Esophagus squamous epithelium (tissue), 5 donors: ENCODE measurements at places on chromosomes 3 and 15.

DNA sequence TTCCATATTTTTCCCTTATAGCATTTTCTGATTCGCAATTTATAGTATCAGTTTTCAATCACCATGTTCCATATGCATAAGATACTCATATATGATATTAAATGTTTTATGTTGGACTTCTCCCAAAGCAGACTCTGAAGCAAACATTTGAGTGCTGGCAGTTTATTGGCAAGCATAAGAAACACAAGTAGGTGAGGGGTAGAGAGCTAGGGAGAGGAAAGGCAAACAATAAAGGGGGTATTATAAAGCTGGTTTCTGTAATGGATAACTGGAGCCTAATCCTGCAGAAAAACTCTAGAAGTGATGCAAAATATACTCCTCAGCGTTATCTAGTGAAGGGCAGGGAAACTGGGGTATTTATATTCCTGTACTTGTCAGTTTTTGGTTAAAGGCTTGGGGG lies 491.5 kb upstream of the TGFBR2 start:
- DNase-seq = no peak

GRCh38 chr15:54424171-54424570 lies 445.9 kb downstream of the UNC13C start:
- DNase-seq = no peak

- no peak for DNase-seq
These were observed 610.2 kb downstream of the ZNF385D start for GRCh38 chr3:21140785-21141184.

- DNase-seq = no peak
These were observed 28.0 kb upstream of the PTX3 start for GRCh38 chr3:157408499-157409149.

- DNase-seq = no peak
These were observed 12.9 kb downstream of the KLF13 start for GRCh38 chr15:31339558-31339895.

DNA sequence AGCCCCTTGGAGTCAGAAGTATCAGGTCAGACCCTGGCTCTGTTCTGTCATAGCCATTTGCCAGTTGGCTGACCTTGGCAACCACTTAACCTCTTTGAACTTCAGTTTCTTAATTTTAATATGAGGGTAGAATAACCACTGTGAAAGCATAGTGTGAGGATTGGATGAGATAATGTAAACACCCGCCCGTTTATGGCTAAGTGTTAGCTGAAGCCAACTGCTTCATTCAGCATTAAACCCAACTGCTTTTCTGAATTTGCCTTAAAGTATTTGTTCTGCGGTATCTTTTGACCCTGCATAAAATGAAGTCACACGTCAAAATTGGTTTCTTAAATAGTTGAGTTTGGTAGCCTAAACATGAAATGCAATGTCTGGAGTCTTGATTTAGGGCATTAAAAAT lies 121.5 kb upstream of the ABHD17C start:
- no peak for DNase-seq

DNA sequence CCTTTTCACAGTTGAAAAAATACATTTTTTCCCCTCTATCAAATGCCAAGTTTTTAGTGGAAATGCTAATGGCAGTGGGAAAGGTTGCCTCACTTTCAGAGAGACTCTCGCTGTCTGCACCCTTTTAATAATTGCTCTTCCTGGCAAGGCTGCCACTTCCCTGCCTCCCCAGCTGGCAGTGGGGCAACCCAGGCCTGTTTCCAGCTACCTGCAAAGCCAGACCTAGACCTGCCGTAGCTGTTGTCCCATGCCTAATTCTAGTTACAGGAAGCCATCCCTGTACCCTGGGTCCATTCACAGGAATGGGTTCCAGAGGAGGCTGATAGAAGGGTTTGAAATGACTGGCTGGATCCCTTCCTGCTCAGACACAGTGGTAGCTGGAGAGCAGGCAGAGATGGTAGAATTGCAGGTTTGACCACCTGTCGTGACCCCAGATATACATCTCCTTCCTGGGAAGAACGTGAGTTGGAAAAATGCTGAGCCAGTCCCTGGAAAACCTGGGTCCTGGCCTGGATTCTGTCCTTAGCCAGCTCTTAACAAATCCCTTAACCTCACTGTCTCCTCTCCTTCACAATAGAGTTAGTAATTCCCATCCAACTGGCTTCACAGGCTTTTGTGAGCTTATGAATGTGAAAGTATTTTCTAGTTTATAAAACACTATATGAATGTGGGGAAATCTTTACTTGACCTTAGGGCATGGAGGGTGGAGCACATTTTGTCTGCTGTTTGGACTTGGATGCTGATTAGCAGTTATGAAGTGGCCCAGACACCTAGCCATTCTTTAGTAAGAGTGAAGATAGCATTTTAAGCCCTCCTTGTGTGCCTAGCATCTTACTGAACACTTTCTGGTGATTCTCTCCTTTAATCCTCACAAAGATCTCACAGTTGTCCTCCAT lies 12.9 kb upstream of the ALPK3 start:
- no peak for DNase-seq

GRCh38 chr15:62324382-62324781 lies 159.3 kb upstream of the C2CD4B start:
- no peak for DNase-seq

DNA sequence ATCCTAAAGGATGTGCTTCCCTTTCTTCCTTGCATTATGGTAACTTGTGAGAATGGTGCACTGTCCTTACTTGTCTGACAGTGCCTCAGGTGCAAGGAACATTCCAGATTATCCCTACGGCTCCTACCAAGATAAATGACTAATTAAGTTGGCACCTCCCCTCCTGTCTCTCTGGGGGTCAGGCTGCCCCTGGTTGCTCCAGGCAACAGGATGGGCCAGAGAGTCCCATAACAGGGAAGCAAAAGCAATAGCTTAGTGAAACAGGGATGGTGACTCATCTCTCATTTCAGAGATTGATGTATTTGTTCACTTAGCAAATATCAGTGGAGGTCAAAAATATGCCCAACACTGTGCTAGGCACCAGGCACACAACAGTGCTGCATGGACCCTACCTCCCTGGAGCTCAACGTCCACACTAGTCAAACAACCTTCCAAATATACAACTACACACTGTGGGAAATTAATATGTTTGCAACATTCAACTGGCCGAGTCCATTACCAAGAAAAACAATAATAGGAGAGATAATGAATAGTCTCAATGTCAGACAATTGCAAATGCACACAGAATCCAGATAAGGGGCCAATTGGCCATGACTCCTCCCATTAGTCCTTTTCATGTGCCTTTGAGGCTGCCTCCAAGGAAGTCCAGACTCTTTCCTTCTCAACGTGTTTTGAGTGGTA lies 249.0 kb downstream of the TLE3 start:
- DNase-seq = no peak

- DNase-seq = no peak
These were observed 25.0 kb downstream of the LRRC58 start for GRCh38 chr3:120324190-120324589.

GRCh38 chr3:167274141-167274874 lies 105.8 kb downstream of the ZBBX start:
- DNase-seq = no peak

GRCh38 chr3:172074586-172074985 lies 35.2 kb downstream of the FNDC3B start:
- DNase-seq = no peak

DNA sequence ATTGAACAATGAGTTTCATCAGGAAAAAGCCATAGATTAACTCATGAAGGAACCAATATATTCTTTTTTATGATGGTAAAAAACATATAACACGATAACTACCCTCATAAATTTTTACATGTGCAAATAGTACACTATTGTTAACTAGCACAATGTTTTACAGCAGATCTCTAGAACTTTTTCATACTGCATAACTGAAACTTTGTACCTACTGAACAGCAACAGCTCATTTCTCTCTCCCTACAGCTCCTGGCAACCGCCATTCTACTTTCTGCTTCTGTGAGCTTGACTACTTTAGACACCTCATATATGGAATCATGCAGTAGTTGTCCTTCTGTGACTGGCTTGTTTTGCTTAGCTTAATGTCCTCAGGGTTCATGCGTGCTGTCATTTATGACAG lies 235.4 kb downstream of the NFKBIZ start:
- no peak for DNase-seq

GRCh38 chr15:79028411-79028964 lies 62.1 kb downstream of the RASGRF1 start:
- no peak for DNase-seq

GRCh38 chr15:85810075-85810474 lies 15.3 kb upstream of the KLHL25 start:
- DNase-seq = no peak

DNA sequence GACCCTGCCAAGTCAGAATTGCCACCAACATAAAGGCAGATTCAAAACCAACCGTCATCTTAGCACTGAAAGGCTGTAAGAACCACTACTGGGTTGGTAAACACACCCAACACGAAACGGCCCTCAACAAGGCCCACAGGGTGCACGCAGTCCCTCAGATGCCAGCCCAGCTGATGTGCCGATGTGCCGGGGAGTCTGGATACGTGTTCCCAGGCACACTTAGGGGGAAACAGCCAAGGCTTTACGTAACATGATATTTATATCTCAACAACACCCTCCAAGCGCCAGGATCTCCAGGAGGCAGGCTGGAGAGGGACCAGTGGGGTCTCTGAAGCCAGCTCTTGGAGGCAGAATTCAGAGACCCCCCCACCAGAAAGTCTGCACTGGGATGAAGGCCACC lies 14.2 kb downstream of the POC1A start:
- DNase-seq = no peak

DNA sequence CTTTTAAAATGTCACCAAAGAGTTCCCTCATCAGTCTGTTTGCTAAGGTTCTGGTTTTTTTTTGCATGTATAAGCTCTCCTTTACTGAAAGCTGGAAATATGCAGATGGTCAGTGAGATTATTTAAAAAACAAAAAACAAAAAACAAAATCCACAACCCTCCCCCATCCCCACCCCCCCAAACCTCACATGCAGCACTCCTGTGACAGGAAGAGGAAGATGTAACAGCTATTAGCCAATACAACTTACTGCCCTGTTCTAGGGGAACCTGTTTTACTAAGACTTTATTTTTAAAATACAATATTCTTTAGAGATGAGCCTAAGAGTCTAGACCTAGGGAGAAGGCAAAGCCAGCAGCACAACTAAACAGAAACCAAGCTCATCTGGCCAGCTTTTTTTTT lies 39.5 kb downstream of the ANP32A start:
- DNase-seq = no peak

GRCh38 chr3:104108522-104108921 lies 1258.2 kb upstream of the ALCAM start:
- no peak for DNase-seq

- DNase-seq = no peak
These were observed 132.9 kb upstream of the IL12A start for GRCh38 chr3:159855599-159856346.

- DNase-seq = no peak
These were observed 78.9 kb downstream of the RBPMS2 start for GRCh38 chr15:64696481-64696880.

- no peak for DNase-seq
These were observed 201.2 kb upstream of the NSMCE3 start for GRCh38 chr15:29470794-29471193.

DNA sequence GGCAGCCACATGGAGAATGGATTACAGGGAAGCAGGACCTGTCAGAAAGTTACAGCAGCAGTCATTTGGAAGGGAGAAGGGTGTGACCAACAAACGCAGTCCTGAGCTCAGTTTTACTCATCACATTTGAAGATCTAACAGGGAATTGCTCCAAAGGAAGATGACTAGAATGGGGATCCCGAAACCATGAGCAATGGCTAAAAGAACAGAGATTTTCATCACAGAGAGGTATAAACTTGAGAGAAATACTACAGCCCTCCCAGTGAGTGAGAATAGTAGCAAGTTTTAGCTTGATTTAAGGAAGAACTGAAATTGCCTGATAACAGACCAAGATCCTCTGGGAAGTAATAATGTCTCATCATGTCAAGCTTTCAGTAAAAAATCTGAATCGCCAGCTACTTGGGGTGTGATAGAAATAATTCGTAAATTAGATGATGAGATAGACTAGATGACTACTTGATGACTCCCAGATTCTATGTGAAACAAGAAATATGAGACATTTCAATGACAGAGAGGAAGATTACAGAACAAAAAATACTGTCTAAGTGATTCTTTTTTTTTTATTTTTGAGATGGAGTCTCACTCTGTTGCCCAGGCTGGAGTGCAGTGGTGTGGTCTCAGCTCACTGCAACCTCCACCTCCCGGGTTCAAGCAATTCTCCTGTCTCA lies 16.9 kb downstream of the CD47 start:
- DNase-seq = no peak

GRCh38 chr3:71062952-71063772 lies 520.4 kb downstream of the FOXP1 start:
- no peak for DNase-seq

GRCh38 chr3:186670155-186670554 lies 4.3 kb downstream of the HRG start:
- DNase-seq = no peak

DNA sequence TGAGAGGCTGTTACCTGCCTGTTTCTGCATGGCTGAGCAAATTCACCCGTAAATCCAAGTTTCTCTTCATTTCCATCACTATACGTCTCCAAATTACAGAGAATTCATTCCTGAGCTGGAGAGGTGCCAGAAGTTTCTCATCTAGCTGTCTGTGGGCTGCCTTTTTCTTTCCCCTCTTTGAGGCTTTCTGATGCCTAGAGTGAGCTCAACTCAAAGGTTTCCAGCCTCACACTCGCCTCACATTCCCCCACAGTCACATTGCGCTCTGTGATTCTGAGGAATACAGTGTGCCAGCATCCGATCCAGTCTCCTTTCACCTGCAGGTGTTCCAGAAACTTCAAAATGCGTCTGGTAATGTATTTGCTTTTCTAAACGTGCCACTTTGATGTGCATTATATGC lies 267.2 kb downstream of the MFSD1 start:
- no peak for DNase-seq

DNA sequence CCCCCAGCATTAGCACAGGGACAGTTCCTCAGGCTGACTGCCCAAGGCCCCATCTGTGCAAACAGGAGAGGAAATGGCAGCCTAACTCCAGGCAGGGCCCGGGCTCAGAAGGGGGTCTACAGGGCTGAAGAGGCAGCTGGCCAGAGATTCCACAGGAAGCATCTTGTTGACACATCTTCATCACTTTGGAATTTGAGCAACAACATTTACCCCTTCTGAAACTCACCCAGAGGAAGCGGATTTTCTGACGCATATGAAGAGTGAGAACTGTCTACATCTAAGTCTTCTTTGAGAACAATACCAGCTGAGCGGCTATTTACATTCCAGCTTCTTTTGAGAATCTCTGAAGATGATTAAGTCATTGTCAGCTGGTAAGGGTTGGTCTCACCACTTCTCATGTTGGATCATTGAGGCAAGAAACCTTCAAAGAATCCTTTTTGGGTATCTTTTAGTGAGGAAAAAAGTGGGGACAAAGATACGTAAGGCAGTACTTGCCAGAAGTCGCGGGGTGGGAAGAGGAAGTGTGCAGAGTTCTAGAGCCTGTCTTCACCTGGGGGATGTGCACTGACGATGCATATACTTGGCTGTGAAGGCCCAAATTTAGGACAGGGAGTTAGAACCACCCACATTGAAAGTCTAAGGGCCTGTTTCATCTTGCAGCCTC lies 25.4 kb upstream of the SRP14 start:
- DNase-seq = no peak
